Natural killer cell treated with Interleukin-12 subunit alpha and Interleukin-12 subunit beta and Interleukin-15 and Interleukin-18, amount 100 ng/mL, for 72 hours (primary cell): ENCODE measurements at places on chromosomes 12 and 14.

DNA sequence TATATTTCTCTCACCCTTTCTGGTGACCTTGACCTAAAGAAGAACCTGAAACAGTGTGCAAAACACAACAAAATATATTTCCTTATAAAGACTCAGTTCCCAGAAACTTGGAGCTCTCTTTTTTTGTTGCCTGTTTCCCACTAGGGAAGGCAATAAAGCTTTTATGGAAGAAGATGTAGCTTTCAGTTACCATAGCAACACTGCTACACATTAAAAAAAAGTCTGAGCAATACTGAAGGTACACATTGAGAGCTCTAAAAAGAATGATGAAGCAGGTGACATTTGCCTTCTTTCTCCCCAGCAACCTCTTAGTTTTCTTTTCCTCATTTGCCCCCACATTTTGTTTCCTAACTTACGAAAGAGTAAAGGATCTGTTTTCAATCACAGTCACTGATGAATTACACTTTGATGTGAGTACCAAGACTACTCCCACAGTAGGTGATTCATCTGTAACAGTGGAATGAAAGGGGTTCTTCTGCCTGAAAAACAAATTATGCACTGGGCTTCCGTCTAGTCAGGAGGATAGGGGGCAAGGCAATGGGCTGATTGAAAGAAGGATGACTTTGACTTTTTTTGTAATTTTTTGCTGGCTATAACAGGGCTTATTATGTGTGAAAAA, 1.1 kb upstream of the CATSPERB start:
- no peak for DNase-seq

- no peak for DNase-seq
Measured at GRCh38 chr14:20550926-20551325, 9.9 kb downstream of the RNASE9 start.

- no peak for DNase-seq
Measured at GRCh38 chr14:106831322-106831720, 1304.9 kb downstream of the TMEM121 start.

- DNase-seq = no peak
Measured at GRCh38 chr14:106808907-106809306, 1282.5 kb downstream of the TMEM121 start.

DNA sequence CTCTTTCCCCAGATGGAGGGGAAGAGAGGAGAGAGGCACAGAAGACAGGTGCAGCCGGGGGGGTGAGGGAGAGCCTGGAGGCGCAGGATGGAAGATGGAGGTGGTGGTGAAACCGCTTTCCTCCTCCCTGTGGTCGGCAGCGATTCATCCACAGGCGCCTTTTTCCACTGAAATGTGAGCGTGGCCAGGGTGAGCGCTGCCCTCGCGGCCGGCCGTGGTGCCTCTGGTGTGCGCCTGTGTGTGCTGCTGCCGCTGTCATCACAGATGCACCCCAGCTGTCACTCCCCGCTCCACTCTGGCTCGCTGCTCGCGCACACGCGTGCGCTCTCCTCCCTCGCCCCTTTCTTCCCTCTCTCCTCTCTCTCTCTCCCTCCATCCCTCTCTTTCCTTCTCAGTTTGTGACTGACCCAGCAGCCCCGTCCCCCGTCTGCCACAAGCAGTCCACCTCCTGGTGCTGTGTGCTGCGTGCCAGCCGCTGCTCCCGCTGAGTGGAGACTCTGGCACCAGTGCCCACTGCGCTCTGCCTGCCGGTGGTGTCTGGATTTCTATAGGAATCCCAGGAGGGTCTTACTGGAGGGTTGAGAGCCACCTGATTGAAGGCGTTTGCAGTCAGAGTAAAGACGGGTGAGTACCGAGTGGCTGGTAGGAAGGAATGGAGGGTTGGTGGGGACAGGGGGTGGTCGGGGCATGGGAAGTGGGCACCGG, at the start of gene LRTM2:
Gene LRTM2 (plus strand): TSS at position 375 of the 705 bp plus-strand sequence. CDS start 7,584 bp downstream, outside the sequence.
- no peak for DNase-seq

- no peak for DNase-seq
Measured at GRCh38 chr12:113137861-113138783, 2.6 kb upstream of the RASAL1 start.

- DNase-seq = no peak
Measured at GRCh38 chr12:129097451-129097850, 244.2 kb downstream of the GLT1D1 start.

GRCh38 chr12:121927813-121928212, 9.4 kb downstream of the CFAP251 start:
- DNase-seq = no peak

- no peak for DNase-seq
Measured at GRCh38 chr12:44848703-44849085, 27.4 kb downstream of the NELL2 start.

DNA sequence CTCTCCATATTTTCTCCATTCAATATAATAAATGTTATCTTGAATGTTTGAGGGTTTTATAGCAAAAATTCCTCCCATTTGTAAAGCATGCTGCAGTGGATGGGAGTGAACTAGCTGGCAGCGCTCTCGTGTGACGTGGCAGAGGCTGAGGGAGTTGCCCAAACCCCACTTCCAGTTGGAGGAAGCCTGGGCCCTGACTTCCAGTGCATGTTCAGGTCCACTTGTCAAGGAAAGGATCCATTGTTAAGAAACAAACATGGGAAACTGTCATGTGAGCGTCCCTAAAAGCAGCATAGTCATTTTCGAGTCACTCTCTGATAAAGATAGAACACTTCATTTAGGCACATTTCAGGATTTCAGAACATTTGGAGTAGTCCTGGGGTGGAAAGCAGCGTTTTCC, 116.6 kb downstream of the SLC25A47 start:
- DNase-seq = no peak

DNA sequence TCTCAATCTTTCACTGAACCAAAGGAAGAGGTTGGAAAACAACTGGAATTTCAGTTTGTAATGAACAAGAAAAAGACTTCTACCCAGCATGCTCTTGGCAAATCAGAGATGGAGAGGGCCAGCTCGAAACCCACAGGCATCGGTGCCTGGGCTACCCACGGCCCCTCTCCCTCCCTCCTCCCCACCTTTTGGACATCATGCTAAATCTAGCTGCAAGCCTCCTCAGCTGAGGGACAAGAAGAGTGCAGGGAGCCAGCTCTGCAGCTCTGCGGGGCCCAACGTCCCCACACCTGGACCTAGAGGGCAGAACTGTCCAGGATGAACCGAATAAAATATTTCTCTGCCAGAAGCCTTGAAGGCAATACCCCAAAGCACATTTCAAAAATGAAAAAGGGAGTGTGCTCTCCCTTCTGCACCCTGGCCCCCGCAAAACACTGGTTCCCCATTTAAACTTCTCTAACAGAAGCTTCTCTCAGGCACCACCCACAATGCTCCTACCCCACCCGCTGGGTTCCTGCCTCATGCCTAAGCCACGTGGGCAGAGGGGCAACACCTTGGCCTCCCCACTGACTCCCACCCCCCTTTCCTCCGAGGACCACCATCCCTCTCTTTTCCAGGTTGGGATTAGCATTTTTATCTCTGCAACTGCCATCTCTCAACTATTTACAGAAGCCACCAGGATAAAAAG, 8.2 kb downstream of the CAMKK2 start:
- DNase-seq = no peak

GRCh38 chr12:49777800-49778748, 36.7 kb downstream of the TMBIM6 start:
- DNase-seq = no peak

DNA sequence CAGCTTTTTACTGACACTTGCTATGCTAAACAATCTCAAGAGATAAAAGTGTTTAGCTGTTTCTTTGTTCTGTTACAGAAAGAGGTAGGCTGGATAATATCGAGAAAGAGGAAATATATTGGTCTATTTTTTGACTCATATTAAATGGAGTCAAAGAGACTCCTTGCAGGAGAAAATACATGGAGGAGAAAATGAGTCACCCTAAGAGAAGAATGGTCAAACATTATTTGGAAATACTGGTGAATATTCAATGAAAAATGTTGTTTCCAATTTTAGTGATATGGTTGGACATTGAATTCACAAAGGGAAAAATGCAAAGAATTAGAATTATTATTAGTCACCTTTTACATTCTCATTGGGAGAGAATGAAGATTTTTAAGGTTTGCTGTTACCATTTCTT, 3.2 kb downstream of the KCNJ8 start:
- DNase-seq = no peak

DNA sequence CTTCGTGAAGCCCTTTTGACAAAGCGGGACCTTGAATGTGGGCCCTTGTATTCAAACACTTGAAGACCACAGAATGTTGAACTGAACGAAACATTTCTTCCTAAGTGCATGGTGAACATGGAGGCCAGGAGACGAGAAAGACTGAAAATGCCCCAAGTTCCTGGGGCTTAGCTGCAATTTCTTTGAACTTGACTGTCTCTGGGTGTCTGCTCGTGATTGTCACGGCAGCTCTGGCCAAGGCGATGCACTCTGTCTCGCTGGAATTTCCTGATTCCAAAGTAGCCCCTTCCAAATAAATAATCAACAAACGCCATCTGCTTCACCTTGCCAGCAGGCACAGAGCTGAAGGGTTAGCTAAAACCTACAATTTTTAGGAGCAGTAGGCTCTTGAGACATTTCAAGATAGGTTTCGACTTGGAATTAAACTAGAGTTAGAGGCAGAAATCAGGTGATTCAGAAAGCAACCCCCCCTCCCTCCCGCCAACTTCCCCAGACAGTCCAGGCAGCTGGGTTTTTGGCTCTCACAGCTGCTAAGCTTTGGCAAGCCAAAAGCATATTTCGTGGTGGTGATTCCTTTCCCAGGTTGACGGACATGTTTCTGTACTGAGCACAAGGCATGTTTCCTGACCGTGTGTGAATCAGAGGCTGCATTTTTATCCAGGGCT, 13.5 kb upstream of the IRF2BPL start:
- no peak for DNase-seq

GRCh38 chr12:64452559-64453329, 824 bp downstream of the TBK1 start:
- DNase-seq = no peak

DNA sequence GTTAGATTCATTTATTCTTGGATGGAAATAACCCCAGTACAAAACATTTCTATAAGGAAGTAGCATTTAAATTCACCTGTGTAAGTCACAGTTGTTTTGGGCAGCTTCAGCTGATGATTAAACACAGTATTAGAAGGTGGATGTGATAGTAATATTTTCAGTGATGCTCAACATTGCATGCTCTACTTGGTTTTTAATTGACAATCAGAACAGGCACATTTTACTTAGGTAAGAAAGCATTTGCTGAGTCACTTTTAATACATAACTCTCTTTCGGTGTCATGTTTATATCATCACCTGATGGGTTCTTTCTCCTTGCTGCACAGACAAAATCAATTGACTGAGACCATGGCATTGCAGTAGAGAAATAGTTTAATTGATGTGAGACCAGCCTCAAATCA, 80.7 kb downstream of the CMAS start:
- no peak for DNase-seq

DNA sequence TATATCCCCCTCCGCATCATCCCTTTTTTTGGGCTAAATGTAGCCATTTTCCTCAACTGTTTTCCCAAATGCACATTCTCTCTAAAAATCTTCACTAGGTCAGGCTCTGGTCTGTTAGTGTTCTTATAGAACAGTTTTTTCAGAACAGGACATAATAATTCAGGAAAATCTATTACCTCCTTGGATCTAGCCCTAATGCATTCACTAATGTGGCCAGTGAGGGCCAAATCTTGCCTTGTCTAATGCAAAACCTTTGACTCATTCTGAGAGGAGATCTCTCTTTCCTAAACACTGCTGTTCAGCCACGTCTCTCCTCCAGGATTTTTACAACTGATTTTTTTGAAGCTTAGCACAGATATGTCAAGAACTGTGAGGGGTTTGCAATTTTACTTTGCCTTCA, 15.5 kb downstream of the C14orf132 start:
- no peak for DNase-seq

DNA sequence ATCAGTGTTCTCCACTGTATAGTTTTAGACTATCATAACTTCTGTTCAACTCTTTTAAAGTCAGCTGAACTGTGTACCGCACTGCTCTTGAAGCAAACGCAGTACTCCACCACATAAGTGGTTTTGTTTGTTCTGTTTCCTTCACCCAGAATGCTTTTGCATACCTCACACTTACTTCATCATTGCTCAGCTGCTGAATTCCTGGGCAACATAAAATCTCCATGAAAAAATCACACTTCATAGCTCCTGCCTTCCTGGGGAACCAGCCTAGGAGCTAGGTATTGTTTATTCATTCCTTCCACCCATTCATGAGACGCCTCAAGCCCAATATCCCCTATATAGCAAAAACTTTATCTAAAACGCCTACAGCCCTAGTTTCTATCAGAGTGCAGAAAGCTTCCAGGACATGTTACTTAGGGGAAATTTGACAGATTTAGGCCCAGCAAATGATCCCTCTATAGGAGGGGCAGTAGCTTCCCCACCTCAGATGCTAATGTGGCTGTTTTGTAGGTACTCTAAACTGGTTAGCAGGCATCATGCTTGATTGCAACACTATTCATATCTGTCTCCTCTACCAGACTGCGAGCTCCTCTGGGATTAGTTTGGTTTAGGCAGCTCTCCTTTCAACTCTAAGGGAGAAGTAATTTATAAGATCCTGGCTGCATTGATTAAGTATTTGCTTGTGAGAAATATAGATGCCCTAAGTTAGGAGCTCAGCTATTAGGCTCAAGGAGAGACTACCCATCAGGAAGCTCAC, 44.5 kb downstream of the LRRC9 start:
- no peak for DNase-seq

- no peak for DNase-seq
Measured at GRCh38 chr14:23406244-23406643, 1.8 kb downstream of the MYH6 start.

- DNase-seq = no peak
Measured at GRCh38 chr12:118821386-118821925, 159.9 kb upstream of the SRRM4 start.

DNA sequence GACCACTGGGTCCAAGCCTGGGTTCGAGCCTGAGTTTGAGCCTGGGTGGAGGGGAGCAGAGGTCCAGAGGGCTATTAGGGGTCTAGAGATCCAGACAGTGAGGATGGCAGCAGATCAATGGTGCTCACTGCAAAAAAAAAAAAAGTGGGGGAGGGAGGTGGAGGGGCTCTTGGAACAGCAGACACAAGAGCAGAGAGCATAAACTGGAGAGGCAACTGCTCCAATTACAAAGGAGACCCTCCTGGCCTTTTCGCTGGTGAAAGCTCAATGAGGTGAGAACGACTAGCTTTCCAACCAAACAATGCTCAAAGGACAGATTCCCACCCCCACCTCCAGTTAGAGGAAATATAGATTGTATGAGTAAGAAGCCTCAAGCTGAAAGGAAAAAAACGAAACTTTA, 124.2 kb upstream of the TSPAN8 start:
- no peak for DNase-seq

DNA sequence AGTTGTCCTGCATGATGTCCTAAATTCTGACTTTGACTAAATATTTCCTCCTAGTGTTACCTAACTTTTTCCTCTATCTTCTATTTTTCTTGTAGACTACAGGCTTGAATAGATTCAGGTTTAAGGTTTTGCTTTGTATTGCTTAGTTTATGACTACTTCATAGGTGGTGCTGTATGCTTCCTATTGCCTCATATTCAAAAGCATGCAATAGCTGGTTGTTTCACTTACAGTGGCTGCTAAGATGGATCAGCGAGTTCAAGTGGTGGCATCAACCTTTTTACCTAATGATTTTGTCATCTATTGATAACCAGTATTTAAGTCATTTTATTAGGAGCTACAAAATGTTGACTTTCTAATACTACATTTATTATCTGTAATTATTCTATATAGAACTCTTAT, 36.3 kb upstream of the BICD1 start:
- DNase-seq = no peak

- DNase-seq = no peak
Measured at GRCh38 chr12:1533205-1533601, 61.2 kb downstream of the FBXL14 start.
